ENCODE measurements at places on chromosomes 1 and 21.
A peak's percentile ranks its signal among the peaks of the same experiment; 100 is the strongest.

DNA sequence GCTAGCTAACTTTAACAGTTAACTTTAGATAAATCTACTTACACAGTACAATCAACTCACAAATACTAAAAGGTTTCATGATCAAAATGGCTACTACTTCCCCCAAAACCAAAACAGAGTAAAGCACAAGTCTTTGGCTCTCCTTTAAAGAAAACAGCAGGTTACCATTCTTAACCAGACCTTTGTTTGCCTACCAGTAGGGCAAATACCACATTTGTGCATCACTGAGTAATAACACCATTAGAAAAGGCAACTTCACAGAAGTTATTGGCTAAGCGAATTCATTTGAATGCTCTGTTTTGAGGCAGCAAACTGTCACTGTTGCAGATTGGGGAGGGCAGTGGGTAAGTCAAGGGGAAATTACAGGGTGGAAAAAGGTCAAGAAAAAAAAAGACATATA lies 17.3 kb upstream of the SERPINC1 start:
- DNase-seq = no peak

DNA sequence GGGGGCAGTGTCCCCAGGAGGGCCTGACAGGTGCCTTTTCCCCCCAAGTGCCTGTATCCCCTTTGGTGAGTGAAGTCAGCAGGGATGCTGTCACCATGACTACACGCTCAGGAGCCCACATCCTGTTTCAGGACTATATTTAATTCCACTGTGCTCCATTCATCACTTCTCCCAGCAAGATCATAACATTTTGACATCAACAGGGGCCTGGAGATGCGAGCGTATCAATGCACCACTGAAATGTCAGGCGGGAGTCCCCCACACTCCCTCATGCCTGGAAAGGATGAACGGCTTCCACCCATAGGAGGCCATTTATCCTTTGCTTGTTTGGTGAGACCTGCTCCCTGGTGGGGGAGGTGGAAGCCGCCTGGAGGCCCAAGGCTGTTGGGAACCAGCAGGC lies 119.1 kb downstream of the PTPRU start:
- DNase-seq = no peak

DNA sequence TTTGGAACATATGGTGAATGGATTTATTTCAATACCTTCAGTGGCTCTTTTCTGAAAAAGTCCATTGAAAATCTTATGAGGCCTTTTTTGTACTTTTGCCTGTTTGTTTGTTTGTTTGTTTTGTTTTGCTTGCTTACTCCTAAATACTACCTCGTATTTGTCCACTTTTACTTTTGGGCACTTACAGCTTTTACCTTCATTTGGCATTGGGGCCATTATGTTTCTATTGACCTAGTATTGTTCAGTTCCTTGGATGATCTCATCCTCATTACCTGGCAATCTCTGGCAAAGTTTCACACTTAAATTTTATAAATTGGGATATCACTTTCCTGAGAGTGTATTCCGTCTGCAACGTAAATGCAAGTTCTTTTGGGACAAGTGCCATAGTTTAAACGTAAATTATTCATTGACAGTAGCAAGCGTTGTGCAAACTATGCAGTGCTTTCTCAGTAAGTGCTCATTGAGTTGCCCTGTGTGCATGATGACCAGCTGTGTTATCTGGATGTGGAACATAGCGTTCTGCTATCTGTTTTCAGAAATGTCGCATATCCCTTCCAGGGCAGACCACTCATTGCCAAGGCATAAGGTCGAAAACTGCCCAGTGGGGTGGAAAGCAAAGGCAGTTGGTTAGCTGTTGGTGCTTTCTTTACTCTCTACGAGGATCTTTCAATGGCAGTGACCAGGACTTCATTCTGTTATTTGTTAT lies 51.1 kb downstream of the LRRC8D start:
- DNase-seq = no peak

- DNase-seq = no peak
These were observed 9.3 kb upstream of the LORICRIN start for GRCh38 chr1:153250166-153250565.

- no peak for DNase-seq
These were observed 243.4 kb downstream of the KIF26B start for GRCh38 chr1:245398180-245398579.

- DNase-seq = no peak
These were observed 9.6 kb upstream of the CHIT1 start for GRCh38 chr1:203239081-203239480.

DNA sequence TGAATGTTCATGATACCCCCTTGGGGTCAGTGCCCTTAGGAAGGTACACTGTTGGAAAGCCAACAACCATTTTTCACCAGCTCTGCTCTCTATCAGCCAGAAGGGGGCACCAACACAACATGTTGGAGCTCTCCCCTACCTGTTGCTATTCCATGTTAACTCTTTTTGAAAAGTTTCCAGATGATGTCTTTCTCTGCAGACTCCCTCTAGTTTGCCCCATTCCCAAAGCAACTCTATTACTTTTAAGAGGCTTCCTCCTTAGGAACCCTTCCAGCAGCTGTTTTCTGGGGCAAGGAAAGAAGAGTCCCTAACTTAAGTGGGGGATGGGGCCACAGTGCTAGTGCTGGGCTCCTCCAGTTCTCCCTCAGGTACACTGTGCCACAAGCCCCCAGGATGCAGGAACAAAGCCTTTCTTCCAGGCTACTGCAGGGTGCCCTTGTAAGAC lies 22.9 kb upstream of the NDC1 start:
- peak; percentile 43 for DNase-seq

- DNase-seq = peak; percentile 81
These were observed 247.5 kb downstream of the LMX1A start for GRCh38 chr1:165109013-165109412.

Measured in NCI-H526 treated with DMSO at 0.1 percent for 48 hours (cell line).